ENCODE measurements at places on chromosomes 4 and X.

- no peak for DNase-seq
Measured at GRCh38 chrX:107724653-107725052, 50.9 kb downstream of the TSC22D3 start.

GRCh38 chrX:136856050-136856449, 24.5 kb downstream of the RBMX start:
- no peak for DNase-seq

- DNase-seq = no peak
Measured at GRCh38 chr4:53183754-53184153, 182.1 kb downstream of the SCFD2 start.

DNA sequence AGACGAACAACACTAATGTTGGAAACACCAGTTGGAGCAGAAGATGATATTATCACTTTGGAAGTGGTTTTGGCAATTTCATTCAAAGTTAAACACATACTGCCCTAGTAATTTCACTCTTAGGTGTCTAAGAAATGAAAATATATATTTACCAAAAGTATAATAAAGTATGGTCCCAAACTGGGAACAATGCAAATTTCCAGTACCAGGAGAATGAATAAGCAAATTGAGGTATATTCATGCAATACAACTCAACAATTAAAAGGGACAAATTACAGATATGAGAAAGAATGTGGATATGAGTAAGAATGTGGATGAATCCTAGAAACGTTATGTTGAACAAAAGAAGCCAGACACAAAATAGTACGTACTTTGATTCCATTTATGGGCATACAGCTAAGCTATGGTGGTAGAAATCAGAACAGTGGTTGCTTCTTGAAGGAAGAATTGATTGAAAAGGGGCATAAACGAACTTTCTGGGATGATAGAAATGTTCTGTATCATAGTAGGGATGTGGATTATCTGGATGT, 10.0 kb downstream of the ELMOD2 start:
- DNase-seq = no peak

DNA sequence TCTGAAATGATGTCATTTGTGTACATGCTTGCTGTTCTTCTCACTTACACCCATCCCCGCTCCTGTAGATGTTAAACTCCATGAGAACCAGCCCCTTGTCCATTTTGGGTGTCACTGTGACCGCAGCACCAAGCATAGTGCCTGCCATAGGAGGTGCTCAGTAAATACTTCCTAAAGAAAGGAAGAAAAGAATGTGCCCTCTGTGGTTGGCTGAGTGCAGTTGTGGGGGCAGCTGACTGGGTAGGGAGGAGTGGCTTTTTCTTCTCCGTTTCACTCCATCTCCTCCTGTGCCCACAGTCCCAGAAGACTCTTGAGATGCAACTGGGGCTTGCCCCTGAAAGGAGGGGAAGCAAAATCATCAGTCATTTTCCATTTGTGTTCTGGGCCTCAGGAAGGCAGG, 25.5 kb downstream of the PHEX start:
- DNase-seq = no peak

DNA sequence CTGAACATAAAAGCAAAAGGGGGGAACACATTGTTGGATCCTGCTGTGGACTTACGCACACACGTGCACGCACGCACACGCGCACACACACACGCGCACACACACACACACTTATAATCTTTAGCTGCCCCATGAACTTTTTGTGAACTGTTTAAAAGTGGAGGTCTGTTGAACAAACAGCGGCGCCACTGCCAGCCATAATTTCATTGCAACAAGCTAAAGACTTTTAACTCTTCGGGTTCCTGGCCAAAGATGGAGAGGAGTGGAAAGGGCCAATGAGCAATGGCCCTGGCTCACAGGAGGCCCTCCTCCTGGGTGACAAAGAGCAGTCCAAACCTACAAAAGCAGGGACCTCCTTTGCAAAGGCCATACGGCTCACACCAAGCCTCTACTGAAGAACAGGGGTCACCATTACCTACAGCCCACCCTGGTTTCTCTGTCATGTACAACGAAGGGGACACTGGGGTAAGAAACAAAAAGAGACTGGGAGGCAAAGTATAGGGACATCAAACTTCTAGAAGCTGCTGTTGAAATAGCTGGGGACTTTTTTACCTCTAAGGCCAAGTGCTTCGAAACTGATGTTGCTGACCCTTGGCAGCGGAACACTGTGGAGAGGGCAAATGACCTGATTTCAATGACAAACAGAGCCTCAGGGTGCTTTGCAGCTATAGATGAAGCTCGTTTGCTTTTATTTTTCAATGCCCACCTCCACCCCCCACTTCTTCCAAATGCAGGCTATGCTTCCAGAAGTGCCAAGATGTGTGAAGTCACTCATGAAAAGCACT, 16.7 kb downstream of the BCOR start:
- DNase-seq = no peak

GRCh38 chr4:106647451-106647850, 278.9 kb upstream of the GIMD1 start:
- DNase-seq = no peak

DNA sequence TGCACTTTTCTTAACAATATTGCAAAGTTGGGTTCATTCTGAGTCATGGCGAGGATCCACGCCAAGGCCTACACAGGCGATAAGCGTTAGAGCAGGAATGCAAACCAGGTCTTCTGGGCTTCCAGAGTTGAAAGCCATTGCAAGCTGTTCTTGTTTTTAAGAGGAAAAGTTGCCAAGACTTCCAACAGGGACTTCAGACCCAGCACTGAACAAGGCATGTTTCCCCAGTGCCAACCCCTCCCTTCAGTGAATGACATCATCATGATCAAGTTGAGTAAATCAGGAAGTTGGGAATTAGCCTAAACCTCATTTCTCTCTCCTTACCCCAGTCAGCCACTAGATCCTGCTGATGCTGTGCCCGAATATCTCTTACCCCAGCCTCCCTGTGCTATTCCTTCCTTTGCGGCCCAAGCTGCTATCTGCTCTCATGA, 355.1 kb downstream of the HS3ST1 start:
- DNase-seq = no peak

DNA sequence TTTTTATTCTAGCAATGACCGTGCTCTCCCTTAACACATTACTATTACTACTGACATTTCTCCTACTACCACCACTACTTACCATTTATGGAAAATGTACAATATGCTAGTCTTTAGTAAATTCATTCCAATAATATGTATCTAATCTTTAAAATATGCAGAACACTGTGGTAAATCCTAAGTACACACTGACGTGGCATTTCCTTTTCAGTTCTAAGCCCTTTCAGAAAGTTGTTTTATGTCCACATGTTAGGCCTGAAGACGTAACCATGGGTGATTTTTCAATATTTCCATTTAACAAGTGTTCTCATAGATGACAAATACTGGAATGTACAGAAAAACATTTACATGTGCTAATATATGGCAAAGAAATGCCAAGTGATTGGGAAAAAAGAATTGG, 268.6 kb upstream of the SLIT2 start:
- no peak for DNase-seq

- DNase-seq = no peak
Measured at GRCh38 chrX:47206316-47206715, 12.2 kb upstream of the CDK16 start.

DNA sequence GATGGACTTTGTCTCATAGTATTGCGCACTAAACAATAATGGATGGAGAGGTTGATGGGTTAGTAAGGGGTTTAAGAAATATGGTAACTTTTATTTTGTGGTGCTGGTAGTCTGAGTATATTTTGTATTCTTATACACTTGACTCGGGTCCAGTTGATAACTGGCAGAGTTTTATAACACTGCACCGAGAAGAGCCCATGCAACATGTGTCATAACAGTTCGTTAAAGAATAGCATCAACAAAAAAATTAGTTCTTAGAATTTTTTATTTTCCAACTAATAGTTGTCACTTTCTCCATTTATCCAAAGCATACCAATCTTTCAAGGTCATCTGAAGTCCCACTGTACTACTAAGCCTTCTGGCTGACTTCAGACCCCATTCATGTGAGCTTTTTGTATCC, 175.1 kb downstream of the SOWAHB start:
- DNase-seq = no peak

- no peak for DNase-seq
Measured at GRCh38 chr4:106629268-106629625, 260.7 kb upstream of the GIMD1 start.

DNA sequence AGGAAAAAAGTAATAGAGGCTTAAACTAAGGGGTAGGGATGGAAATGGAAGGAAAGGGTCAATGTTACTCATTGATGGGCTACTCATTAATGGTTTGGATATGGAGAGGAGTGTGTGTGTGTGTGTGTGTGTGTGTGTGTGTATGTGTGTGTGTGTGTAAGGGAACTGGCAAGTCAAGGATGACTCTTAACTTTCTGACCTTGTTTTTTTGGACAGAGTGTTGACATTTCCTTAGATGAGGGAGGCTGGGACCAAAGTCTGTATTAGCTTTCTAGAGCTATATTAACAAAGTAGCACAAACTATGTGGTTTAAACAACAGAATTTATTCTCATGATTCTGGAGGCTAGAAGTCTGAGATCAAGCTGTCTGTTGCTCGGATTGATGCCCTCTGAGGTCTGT, 202.7 kb downstream of the GBA3 start:
- DNase-seq = no peak

Measured in SHP77 (cell line).